Activated CD4-positive, alpha-beta T cell treated with anti-CD3 and anti-CD28 coated beads, Interleukin-2, Interleukin-6, amounts not matched to agents 100 ng/mL and 50 ng/mL, durations not matched to agents 16 hours and 8 hours (primary cell): ENCODE measurements at places on chromosomes 1 and 21.

- DNase-seq = no peak
Measured at GRCh38 chr1:227654858-227655752, 80.0 kb downstream of the JMJD4 start.

- no peak for DNase-seq
Measured at GRCh38 chr1:74683656-74684055, 10.1 kb upstream of the ERICH3 start.

GRCh38 chr1:31569596-31570173 lies 6.6 kb upstream of the TINAGL1 start:
- no peak for DNase-seq

- DNase-seq = no peak
Measured at GRCh38 chr1:198273748-198274295, 117.0 kb downstream of the NEK7 start.

DNA sequence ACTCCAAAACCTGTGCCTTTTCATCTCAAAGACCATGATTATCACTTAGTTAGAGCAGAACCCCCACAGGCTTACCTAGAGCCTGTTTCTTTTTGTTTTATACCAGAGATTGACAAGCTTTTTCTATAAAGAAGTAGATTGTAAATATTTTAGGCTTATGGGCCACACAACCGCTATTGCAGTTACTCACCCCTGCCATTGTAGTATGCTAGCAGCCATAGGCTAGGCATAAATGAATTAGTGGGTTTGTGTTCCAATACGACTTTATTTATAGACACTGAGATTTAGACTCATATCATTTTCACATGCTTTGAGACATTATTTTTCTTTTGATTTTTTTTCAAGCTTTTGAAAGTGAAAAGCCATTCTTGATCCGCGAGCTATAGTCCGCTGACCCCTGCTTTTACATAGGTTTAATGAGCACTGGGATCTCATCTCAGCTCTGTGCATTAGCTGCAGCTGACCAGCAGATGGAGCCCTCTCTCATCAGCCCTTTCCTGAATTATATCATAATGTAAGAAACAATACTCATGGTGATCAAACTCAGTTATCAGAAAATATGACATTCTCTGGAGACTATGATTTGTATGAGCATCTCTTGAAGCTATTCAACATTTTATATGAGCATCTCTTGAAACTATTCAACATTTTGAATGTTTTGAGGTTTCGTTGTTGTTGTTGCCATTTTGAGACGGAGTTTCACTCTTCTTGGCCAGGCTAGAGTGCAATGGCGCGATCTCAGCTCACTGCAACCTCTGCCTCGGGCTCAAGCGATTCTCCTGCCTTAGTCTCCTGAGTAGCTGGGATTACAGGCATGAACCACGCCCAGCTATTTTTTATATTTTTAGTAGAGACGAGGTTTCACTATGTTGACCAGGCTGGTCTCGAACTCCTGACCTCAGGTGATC lies 111.9 kb upstream of the L1TD1 start:
- DNase-seq = peak; percentile 58

DNA sequence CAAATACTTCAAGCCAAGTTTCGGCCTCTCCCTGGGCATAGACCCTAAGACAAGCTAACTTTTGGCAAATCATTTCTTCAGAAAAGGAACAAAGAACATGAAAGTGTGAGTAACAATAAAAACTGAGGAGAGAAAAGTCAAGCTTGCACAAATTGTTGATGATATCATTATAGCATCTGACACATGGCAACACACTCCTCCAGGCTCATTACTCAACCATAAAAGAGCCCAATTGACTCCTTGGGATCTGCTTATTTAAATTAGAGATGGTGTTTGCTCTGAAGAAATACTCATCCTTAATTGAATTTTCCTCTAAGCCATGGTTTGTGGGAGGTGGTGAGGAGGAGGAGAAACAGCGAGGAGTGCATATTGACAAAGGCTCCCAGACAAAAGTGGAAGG lies 54.5 kb downstream of the TNFSF4 start:
- DNase-seq = no peak

GRCh38 chr1:228474507-228474906 lies 12.7 kb upstream of the RNF187 start:
- no peak for DNase-seq

GRCh38 chr1:201648066-201648906 lies 109.4 kb downstream of the NAV1 start:
- DNase-seq = no peak

DNA sequence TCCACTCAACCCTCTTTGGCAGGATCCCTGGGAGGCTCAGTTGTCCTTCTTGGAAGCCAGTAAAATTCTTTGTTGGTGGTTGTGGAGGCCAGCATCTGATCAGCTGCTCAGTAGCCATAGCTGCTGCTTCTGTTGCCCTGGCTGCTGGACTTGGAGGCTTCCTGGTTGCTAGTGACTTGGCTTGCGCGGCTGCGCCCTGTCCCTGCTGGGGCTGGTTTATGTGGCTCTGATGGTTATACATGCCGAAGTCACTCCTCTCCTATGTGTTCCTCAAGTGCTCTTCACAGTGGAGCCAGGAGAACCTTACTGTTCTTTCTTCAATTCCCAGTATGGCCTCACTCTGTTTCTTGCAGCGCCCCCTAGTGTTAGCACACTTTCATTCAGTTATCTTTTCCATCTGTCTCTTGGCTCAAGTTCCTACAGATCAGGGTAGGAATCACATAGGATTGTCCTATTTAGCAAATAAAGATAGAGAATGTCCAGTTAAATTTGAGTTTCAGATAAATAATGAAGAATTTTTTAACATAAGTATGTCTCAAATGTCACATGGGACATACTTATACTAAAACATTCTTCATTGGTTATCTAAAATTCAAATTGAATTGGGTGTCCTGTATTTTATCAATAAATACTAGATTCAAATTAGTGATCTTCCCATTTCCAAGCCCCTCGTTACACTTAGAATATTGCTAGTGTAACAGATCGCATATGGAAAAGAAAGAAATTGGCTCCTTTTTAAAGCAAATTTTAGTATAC lies 176.5 kb downstream of the TGFB2 start:
- peak; percentile 51 for DNase-seq

DNA sequence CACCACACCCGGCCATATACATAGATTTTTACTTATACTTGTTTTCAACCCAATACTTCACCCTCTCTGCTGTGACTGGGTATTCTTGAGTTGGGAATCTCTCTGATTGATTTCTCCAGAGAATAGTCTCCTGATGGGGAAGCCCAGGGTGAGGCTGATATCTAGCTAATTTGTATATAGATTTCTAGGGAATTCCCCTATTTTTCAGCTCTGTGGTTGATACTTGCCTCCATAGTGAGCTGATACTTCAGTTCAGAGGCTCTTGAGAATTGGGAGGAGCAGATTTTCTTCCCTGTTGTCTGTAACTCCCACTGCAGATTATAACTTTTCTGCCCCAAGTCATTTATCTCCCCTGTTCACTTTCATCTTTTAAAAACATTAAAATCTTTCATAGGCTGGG lies 14.5 kb upstream of the SH3BGRL3 start:
- no peak for DNase-seq

GRCh38 chr1:157369808-157370521 lies 182.3 kb downstream of the FCRL5 start:
- DNase-seq = peak; percentile 65

DNA sequence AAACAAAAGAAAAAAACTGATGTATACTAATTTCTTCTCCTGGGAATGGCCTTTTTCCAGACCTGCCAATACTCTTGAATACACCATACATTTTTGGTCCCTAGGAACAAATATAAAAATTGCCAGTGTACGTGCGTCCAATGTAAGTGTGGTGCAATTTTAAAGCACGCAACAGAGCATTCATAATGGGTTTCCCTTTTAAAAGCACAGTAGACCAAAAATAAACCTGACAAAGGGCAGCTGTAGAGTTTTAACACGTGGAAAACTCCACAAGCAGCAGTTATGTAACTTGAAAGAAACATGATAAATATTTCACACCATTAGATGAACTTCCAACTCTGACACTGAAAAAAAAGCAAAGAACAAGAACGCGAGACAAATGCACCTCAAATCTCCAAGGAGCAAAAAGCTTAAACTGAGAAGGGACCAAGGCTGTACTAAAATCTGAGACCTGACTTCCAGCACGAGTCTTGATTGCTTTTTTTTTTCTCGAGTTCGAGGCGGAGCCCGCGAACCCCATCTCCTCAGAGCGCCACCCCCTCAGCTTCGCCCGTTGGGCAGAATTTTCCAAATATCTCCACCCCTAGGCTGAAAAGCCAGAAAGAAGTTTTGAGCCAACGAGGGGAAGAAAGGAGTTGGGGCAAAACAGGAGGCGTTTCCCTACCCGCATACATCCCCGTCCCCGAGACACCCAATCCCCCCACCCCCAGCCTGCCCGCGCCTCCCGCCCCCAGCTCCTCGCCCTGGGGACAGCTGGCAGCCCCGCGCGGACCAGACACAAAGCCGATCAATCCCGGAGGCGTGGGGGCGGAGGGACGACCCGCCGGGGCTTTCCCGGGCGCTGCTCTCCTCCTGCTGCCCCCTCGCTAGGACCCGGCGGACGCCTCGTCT lies at the start of gene JAM2:
JAM2 (plus strand) TSS at position 599 of the 891 bp plus-strand sequence. CDS start 564 bp downstream, outside the sequence.
- DNase-seq = peak; percentile 47

GRCh38 chr1:117110774-117111173 lies 10.8 kb downstream of the TRIM45 start:
- no peak for DNase-seq

- DNase-seq = no peak
Measured at GRCh38 chr1:185567440-185567839, 166.8 kb upstream of the HMCN1 start.

DNA sequence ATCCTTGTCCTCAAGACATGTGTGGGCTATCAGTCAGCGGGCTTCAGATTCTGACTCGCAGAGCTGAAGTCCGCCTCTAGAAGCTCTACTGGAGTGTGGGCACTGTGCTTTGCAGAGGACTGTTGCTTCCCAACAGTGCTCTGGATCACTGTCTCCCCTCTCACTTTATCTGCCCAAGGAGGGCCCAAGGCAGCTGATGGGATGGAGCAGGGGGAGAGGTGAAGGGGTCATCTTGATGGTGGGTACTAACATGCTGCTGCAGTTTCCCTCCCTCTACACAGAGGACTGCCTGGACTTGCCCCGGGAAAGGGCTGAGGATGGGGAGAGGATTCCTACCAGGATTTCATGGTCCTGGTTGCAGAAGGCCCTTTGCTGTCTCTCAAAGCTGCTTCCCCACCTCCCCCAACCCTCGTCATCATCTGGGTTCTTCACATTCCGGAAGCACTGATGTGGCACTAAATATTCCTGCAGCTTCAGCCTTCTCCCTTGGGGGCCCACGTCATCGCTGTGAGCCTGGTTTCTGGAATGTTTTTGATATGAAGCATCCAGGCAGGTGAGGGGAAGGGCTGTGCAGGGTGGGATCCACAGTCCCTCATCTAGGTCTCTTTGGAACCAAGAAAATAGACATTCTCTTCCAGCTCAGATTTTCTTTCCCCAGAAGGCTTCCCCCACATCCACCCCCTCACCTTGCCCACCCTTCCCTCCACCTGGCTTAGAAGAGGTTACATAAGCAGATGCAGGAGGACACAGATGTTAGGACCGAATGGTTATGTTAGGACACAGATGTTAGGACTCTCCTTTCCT lies 23.2 kb downstream of the NUAK2 start:
- DNase-seq = no peak

DNA sequence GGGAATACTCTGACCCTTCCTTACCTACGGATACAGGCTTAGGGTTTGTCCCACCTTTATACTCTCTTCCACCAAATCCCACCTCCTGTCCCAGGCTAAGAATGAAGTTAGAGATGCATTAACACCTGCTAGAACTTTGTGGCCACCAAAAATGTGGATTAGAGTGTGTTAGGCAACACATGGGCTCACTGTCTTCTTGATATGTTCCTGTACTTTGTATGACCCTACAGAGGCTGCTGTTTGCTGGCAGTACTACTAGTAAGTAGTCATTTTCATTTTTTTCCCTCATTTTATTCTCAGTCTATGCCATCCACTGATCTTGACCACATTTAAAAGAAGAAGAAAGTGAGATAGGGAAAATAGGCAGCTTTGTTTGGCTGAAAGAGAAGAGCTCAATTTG lies 21.0 kb upstream of the TMEM39B start:
- DNase-seq = no peak

DNA sequence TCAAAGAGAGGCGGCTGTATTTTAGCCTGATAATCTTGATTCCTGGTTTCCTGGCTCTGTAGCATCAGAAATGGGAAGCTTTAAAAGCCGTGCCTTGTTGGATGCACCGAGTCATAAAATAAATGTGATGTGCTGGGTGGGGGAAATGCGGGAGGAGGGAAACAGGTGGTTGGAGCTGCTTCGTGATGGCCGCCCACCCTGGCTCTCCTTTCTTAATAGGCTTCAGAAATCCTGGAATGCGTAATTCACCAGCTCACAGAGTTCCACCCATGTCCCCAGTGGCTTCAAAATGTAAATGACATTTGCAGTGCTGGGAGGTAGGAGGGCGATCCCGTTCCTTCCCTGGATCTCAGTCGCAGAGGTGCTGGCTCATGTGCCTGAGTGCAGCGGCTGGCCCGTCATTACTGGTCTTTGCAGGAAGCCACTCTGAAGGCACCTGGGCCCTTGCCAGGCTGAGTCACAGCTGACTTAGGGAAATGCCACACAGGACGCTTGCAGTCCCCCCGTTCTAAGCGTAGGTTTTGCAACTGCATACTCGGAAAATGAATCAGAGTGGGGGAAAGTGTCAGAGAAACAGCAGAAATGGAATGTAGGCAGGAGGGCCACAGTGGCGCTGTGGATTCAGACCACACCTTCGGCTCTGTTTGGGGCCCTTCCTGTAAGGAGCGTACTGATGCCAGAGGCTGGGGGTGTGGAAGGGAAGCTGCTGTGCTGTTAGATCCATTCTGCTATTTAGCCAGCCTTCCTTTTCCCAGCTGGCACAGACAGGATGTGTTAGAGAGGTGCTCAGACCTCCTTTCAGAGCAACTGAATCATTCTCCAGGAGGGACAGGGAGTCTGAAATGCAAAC lies 37.6 kb downstream of the GALNT2 start:
- peak; percentile 94 for DNase-seq

- DNase-seq = no peak
Measured at GRCh38 chr1:222233444-222234158, 314.3 kb downstream of the HHIPL2 start.

DNA sequence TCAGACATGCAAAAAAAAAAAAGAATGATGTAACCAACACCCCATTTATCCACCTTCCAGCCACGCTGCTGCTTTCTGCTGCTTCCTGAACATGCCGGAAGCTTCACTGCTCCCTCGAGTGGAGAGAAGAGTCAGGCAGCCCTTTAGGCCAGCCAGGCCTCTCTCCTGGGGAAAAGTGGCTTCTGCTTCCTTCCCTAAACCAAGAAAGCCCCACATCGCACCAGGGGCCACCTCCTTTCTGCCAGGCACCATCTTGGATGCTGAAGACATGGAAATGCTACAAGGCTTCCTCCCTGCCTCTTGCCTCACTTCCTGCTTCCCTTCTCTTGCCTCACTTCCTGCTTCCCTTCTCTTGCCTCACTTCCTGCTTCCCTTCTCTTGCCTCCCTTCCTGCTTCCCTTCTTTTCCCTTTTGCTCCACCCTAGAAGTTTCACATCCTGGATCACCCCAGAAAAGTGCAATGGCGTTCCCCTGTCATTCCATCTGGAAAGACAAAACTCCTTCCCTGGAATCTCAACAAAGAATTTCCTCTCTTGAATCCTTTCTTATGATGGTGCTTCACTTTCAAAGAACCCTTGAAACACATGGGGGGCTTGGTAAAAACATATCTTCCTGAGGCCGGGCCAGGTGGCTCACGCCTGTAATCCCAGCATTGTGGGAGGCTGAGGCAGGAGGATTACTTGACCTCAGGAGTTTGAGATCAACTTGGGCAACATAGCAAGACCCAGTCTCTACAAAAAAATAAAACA lies 18.7 kb downstream of the TNFRSF8 start:
- no peak for DNase-seq

GRCh38 chr21:43997766-43998742 lies 14.1 kb upstream of the TRAPPC10 start:
- DNase-seq = no peak

GRCh38 chr1:204323887-204324286 lies 35.8 kb downstream of the PLEKHA6 start:
- DNase-seq = peak; percentile 86

- DNase-seq = no peak
Measured at GRCh38 chr1:9875636-9876000, 34.5 kb downstream of the CTNNBIP1 start.
